ENCODE measurements at places on chromosomes 5 and 9.

- DNase-seq = no peak
Measured at GRCh38 chr9:76311537-76311936, 82.7 kb downstream of the RFK start.

- DNase-seq = no peak
Measured at GRCh38 chr9:130129432-130130061, 42.7 kb upstream of the NCS1 start.

DNA sequence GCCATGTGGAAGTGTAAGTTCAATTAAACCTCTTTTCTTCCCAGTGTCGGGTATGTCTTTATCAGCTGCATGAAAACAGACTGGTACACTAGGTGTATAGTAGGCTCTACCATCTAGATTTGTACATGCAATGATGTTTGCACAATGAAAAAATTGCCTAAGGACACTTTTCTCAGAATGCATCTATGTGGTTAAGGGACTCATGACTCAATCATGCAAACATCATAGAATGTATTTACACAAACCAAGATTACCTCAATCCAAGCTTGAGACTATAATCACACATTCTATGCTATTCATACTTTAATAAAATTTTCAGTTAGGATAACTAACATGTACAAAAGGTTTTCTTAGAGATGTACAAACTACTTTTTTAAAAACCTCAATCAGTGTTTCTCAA, 1164.5 kb downstream of the CDH12 start:
- DNase-seq = no peak

DNA sequence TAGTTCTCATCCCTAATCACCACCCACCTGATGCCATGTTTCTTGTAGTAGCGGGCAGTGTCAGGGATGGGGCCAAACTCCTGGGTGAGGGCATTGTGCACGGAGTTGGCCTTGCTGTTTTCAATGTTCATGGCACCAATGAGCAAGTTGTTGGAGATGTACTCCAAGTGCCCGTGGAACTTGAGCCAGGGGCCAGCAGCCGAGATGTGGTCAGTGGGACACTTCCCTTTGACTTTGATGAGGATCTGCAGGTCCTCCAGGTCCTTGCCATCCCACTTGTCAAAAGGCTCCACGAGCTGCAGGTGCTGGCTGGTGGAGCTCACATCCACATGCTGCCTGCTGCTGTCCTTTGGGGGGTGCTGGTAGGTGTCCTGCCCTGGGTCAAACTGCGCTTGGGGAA, 162.2 kb upstream of the SV2C start:
- no peak for DNase-seq

- no peak for DNase-seq
Measured at GRCh38 chr9:128611600-128612394, 44.9 kb downstream of the DYNC2I2 start.

- no peak for DNase-seq
Measured at GRCh38 chr5:10324518-10325370, 17.0 kb upstream of the CMBL start.

DNA sequence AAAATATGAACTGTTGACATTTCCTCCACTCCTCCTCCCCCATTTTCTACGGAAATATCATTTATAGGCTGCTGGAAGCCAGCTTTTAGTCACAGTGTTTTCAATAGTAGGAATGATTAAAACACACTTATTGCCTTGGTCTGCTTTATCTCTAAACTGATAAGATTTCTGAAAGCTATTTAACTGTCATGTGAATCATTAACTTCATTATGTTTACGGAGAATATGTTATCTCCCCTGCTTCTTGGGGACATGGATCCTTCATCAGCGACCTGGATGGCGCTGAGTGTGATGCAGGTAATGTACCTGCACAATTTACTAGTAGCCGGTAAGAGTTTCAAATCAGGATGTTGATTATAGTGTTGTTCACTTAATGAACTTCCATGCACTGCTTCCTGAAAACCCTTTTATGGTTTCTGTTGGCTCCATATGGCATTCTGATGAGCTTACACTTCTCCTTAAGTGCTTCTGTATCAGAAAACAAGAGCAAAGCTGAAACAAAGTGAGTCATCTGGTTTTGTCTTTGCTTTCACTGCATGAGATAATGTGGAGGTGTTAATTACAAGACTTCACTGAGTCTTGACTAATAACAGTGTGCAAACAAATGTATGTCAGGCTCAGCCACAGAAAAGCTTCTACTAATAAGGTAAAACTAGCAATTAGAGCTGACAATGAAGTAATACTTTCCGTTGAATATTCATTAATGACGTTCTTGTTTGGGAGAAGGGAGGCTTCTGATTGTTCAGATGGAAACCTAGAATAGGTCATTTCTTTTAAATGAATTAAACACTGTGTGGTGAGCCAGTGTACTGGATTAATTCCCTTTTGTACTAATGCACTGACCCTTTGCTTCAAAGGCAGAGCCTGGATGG, 162.4 kb upstream of the ZNF608 start:
- no peak for DNase-seq

- peak; percentile 7 for DNase-seq
Measured at GRCh38 chr5:37971483-37972024, 131.7 kb upstream of the GDNF start.

GRCh38 chr9:106890608-106891007, 27.6 kb downstream of the ZNF462 start:
- DNase-seq = no peak
